ENCODE measurements at places on chromosomes 11 and 22.

DNA sequence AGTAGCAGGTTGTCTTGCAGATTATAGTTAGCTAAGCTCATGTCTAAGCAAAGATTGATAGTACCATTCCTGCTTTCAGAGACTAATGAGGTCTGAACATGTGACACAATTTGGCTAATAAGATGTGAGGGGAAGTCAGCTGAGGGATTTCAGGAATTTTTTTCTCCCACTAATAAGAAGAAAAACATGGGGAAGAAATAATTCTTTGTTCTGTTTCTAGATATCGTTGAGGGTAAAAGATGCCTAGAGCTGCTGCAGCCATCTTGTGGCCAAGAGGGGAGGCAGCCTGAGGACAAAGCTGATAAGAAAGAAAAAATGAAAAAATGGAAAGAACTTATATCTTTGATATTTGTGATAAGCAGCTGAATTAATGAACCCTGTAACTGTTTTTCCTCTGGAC is 1334.4 kb downstream of the LRRC4C start:
- no peak for DNase-seq

- DNase-seq, result peak; percentile 23
Observed at GRCh38 chr22:41501209-41501608, 32.3 kb downstream of the ACO2 start.

DNA sequence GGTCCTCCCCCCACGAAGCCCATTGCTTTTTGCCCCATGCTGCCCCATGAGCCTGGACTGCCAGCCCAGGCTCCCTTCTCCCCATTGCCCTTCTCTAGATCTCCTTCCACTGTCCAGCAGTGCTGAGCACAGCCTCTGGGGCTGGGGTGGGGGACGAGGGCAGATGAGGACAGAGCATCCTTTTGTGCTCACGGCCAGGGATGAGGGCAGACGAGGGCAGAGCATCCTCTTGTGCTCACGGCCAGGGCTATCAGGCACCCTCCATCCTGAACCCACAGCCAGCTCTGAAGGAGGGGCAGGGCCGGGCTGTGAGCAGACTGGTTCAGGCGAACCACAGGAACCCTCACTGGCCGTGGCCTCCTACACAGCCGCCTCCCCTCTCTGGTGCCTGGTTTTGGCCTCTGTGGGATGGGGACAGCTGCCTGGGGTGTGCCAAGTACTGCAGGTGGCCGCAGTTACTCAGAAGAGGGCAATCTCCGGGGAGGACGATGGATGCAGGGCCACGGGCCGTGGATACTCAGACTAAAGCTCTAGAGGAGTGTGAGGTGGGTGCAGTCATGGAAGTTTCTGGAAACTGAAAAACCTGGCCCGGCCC is 1258.8 kb downstream of the BRD1 start:
- no peak for DNase-seq

GRCh38 chr11:94400839-94401772 is at the start of gene GPR83:
GPR83 (minus strand) TSS chr11:94401419; CDS start chr11:94401247, 172 bp downstream.
- peak; percentile 24 for DNase-seq

GRCh38 chr22:17638182-17638431 is 450 bp upstream of the BCL2L13 start:
- peak; percentile 61 for DNase-seq

- DNase-seq, result no peak
Observed at GRCh38 chr11:60717956-60718355, 6.6 kb upstream of the MS4A18 start.

DNA sequence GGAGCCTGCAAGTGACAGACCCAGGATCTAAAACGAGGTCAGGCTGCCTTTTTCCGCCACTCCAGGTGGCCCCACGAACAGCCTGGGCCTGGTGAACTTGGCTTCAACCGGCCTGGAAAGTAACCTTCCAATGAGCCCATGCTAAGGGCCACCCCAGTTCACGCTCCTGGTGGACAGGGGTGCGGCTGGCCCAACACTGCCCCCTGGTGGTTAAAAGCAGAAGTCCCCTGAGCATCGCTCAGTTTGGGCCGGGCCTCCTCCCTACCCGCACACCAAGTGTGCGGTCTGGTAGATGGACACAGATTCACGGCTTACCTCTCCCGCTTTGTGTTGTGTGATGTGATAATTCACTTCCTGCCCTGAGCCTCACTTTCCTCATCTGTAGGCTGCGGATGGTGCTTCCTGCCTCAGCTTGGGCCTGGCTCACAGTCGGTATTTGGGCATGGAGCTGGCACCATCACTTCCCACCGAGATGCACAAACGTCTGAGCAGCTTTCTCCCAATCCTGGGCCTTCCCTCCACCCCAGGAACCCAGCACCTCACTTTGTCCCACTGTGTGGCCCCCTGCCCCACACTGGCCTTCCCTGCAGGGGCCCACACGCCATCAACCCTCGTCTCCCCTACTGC is 13.7 kb upstream of the SEC14L3 start:
- peak; percentile 60 for DNase-seq

DNA sequence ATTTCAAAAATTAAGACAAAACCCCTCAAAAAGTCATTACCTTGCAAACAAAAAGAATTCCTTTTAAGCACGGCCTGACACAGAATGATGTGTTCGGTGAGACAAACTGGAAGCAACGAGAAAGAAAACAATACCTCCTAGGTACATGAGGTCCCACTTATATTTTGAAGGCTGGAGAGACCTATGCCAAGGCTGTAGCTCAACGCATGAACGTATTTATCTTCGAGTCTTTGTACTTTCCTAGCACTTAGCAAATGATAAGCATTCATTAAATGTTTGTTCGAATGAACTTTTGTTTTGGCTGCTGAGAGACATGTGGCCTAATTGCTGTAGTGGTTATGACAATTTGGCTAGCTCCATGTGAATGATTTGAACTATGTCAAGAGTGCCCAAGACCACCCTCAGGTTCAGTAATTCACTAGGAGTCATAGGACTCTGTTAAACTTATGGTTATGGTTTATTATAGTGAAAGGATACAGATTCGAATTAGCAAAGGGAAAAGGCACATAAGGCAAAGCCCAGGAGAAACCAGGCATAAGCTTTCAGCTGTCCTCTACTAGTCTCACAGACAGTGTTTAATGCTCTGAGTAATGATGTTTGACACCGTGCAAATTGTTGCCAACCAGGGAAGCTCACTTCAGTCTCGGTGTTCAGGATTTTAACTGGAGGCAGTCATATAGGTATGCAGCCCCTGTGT is 26.0 kb upstream of the HORMAD2 start:
- DNase-seq, result no peak

DNA sequence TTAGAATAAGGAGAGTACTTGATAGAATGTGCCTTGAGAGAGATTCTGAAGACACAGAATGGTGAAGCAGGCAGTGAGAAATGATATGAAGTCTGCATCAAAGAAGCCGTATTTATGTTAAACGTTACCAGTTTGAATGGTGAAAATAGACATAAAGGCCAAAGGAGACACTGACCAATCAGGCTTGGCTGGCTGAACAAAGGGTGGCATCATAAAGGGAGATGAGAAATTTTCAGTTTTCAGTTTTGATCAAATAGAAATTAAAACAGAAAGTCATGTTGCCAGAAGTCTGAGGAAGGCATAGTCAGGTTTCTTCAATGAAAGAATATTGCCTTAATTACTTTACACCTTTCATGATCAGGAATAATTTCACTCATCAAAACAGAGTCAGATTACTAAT is 6.6 kb downstream of the OR51F1 start:
- no peak for DNase-seq

GRCh38 chr11:47213950-47214565 is 716 bp upstream of the DDB2 start:
- DNase-seq, result peak; percentile 93

DNA sequence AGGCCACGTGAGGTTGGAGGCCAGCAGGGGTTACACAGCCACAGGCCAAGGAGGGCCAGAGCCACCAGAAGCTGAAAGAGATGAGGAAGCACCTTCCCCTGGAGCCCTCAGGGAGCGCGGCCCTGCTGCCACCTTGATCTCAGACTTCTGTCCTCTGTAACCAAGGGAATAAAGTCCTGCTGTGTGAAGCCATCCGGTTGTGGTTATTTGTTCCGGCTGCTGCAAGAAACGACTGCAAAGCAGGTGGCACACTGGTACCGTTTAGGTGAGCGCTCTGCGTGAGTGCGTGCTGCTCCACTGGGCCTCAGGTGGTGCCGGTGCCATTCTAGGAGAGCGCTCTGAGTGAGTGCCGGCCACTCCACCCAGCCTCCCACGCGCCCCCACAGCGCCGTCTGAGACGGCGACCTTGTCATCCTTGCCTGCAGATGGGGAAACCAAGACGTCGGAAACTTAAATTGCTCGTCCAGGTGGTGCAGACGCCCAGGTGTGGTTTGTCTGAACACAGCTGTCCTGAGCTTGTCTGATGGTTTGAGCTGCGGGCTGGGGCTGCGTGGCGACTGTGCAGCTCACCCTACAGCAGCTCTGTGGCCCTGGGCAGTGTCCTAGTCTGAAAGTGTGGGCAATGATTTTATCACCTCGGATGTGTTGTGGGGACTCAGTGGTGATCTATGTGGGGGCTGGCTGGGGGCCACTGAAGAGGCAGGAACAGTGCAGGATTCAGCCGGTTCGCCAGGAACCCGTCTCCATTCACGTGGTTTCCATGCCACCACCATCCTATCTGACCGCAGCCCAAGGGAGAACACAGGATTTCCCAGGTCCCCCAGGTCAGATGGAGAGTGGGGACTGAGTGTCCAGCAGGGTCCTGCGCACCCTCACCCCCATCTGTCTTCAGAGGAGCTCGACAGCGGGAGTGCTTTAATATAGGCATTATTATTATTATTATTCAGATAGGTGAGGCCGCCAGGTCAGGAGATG is 4.6 kb upstream of the MRGPRG start:
- DNase-seq, result no peak

- DNase-seq, result no peak
Observed at GRCh38 chr11:116613206-116613875, 159.4 kb downstream of the BUD13 start.

- no peak for DNase-seq
Observed at GRCh38 chr11:20489948-20490347, 102.4 kb downstream of the PRMT3 start.

- DNase-seq, result no peak
Observed at GRCh38 chr22:31972180-31972579, 27.8 kb downstream of the YWHAH start.

DNA sequence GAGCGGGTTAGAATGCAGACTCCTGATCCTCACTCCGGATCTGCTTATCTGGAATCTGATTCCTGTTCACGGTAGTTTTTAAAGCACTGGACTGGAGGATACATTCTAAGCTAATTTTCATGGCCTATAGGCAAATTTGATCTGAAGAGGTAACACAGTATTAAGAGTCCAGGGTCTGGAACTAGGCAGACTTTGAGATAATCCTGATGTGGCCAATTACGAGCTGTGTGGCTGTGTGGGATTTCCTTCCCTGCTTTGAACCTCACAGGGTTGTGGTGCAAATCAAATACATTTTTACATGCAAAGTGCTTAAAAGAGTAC is 285.2 kb downstream of the MIAT start:
- DNase-seq, result no peak

- DNase-seq, result peak; percentile 92
Observed at GRCh38 chr11:57303990-57304579, 20.7 kb downstream of the TNKS1BP1 start.

DNA sequence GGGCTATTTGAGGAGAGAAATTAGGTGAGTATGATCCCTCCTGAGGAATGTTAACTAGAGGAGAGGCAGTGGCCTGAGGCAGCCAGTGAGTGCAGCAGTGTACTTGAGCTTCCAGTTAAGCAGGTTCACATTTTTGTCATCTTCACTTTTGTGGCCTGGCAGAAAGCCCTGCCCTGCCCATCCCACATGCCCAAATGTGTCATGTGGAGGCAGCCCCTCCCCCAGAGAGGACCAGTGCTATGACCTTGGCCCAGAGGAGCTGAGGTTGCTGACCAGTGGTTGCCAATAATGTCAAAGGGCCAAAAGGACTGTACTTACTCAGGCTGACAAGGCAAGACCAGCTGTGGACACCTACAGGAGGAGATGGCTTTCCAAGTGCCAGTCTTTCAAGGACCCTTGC is 17.6 kb upstream of the GRK2 start:
- DNase-seq, result peak; percentile 96

DNA sequence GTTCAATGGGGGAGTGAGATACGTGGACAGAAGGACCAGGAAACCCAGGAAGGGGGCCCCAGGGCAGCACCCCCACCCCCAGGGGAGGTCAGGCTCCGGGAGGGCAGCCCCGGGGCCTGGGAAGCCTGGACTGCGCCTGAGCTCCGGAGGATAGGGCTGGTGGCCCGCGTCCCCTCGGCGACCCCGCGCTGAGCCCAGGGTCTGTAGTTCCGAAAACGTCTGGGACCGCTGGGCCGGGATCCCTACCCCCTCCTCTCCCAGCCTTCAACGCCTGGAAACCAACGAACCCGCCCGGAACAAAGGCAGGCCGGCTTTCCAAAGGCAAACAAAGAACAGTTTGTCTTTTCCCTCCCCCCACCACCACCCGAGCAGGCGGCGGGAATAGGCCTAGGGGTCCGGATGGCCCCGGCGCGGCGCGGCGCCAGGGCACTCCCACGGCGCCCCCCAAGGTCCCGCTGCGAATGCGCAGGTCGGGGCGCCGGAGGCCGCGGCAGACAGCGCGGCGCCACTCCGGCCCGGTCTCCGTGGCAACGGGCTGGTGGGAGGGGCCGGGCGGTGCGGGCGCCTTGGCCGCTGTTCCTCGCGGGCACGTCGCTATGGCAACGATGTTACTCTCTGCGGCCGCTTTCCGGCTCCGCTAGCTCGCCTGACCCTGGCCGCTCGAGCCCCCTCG is 58.5 kb downstream of the IGLL1 start:
- peak; percentile 67 for DNase-seq

DNA sequence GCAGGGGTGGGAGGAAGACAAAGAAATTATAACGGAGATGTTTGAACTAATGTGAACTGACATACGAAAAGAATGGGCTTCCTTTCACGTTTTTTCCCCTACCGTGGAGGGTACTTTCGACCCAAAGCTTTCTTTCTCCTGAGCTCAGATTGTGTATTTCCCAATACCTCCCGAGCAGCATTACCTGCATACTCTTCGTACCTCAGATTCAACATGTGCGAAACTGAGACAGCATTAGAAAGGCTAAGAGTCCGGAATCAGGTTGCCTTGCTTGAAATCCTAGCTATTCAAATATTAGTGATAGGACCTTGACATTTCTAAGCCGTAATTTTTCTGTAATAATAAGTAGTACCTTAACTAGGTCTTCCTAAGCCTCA is 778 bp upstream of the PAK1 start:
- DNase-seq, result peak; percentile 56

GRCh38 chr22:31367426-31367825 is 21.3 kb upstream of the PATZ1 start:
- DNase-seq, result no peak

DNA sequence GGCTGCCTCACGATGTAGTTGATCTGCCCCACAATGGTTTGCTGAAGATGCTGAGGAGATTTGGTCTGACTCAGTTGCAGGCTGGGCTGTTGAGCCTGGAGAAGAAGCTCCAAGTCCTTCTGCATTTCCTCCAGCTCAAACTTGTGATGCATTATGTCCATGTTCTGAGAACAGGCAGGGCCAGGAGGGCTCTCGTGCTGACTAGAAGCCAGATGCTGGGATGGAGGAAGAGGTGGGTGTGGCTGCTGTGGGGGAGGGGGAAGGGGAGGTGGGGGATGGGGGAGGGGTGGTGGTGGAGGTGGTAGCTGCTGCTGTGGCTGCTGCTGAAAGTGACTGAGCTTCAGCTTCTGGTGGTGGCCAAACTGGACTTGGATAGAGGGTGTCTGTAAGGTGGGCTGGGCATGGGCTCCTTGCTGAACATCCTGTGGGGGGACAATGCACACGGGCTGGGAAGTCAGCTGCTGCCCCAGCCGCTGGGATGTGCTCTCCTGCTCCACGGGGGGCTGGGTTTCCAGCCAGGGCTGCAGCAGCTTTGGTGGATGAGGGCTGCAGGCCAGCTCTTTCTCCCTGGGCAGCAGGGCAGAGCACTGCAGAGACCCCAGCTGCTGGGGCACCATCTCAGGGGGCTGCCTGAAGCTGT is 42.1 kb downstream of the TRIM66 start:
- no peak for DNase-seq
